ENCODE measurements at places on chromosomes 7 and 10. TPM values are rescaled to one million over a fixed set of nuclear protein-coding genes. Genes with fewer than 3 reads are reported as not detected.

KIN gene
- total RNA-seq = 16.3 TPM

ACHE gene
- 0.41 TPM for total RNA-seq

ZCCHC24 gene
- 1.7 TPM for total RNA-seq

GRCh38 chr7:139358541-139359365 lies 941 bp upstream of the LUC7L2 start:
- peak overlapping the region; percentile 97 for H3K27ac ChIP-seq
- H3K36me3 ChIP-seq = peaks cover 21% of the 10 kb centered on the region
- peak; percentile 47 for DNase-seq

DNA sequence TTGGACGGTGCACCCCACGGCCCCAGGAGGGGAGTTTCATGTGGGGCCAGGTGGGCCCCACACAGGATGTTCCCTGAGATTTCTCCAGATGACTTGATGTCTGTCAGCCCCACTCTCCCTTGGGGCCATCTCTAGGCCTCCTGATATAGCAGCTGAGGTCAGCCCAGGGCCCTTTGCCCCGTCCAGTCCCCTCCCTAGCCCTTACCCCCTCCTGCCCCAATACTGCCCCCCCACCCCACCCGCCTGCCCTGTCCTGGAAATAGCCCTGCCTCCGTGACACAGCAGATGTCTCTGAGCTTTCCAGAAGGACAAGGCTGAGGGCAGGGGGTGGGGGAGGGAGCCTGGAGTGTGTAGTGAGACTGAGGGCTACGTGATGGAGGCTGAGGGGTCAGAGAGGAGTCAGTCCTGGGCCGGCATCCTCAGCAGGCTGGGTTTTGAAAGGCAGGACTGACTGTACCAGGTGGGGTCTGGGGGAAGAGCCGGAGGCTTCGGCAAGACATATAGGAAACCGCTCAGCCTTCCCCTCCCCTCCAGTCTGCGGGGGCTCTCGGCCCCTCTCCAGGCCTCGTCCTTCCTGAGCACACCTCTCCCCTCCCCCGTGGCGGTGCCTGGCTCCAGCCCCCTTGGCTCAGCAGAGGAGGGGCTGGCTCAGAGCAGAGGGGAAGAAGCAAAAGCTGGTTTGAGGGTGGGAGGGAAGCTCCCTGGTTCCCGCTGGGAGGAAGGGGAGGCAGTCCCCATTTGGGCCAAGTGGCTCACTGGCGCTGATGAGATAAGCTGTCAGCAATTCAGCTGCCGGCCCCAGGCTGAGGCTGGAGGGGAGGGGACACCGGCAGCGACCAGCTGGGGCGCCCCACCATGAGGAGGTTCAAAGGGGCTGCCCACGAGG lies 2.0 kb downstream of the FLNC start:
- no peak for DNase-seq
- no peaks in the 10 kb centered on the region for H3K36me3 ChIP-seq
- H3K4me3 ChIP-seq = peak overlapping the region; percentile 15
- H3K27me3 ChIP-seq = peaks cover 45% of the 10 kb centered on the region
- no peak overlapping the region for H3K27ac ChIP-seq

MYOF gene
- 32.3 TPM for total RNA-seq

IDI2 gene
- not detected for total RNA-seq

DNA sequence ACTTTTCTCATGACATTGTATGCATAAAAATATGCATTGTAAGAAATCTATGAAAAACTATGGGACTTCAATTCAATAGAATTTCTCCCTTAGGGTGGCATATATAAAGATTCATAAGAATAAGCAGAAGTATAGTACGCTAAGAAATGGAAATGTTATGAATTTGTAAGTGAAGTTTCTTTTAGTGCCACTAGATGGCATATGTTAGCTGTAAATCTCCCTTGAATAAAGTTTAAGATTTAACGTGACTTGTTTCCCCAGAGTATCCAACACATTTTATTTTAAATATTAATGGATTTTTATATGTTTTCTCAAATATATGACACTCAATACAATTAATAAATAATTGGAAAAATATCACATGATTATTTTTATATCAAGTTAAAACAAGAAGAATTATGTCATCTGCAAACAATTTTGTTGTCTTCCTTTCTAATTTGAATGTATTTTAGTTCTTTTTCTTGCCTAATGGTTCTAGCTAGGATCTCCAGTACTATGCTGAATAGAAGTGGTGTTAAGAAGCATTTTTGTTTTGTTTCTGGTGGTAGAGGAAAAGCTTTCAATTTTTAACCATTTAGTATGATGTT lies 287.2 kb downstream of the HGF start:
- no peaks in the 10 kb centered on the region for H3K4me1 ChIP-seq
- no peaks in the 10 kb centered on the region for H3K36me3 ChIP-seq
- no peak overlapping the region for H3K27ac ChIP-seq
- no peak overlapping the region for H3K4me3 ChIP-seq
- DNase-seq = no peak

DNA sequence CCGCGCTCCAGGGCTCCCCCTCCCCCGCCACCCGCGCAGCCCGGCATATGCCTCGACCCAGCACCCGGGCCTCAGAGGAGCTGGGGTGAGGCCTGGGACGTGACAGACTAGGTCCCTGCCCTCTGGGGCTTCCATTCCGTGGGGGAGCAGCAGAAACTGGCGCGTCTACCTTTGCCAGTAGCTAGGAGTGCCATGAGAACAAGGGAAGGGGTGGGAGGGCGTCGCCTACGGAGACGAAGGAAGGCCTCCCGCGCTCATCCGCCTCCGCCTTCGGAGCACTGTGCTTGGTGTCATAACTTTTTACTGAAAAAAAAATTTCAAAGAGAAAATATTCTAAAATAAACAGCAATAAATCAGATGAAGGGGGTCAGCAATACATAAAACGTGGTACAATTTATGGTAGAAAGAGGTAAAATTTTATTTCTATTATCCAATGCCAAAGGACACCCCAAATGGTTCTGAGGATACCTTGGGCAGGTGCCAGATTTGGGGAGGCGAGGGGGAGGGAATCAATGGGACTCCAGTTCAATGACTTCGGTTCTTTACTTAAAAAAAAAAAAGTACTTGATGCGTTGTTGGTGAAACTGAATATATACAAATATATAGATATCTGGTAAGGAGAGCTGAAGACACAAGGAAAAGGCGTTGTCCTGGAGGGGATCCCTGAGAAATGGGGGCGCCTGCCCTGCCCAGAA lies 35.1 kb upstream of the GRID1 start:
- H3K27me3 ChIP-seq = no peaks in the 10 kb centered on the region
- H3K27ac ChIP-seq = peak overlapping the region; percentile 42
- peaks cover 16% of the 10 kb centered on the region for H3K4me1 ChIP-seq
- no peaks in the 10 kb centered on the region for H3K36me3 ChIP-seq
- DNase-seq = peak; percentile 32
- H3K4me3 ChIP-seq = peak overlapping the region; percentile 93

CLDN3 gene
- total RNA-seq = not detected

DNA sequence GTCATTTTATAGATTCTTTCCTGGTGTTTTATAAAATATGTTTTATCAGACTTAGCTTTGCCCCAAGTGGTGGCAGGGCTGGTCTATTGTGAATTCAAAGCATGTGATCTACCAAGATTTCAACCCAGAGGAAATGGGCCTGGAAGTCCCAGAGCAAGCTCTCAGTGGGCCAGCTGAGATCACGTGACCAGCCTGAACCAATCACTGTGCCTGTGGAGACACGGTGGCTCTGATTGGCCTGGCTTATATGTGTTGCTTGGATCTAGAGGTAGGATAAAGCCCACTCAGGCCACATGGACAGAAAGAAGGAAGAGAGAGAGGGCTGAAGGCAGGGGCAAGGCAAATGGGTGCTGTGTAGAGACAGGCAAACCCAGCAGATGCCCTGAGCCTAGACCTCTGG lies 65.5 kb upstream of the GATA3 start:
- no peak overlapping the region for H3K27ac ChIP-seq
- no peak for DNase-seq
- H3K36me3 ChIP-seq = no peaks in the 10 kb centered on the region
- no peaks in the 10 kb centered on the region for H3K4me1 ChIP-seq

TMEM176B gene
- total RNA-seq = not detected

DNA sequence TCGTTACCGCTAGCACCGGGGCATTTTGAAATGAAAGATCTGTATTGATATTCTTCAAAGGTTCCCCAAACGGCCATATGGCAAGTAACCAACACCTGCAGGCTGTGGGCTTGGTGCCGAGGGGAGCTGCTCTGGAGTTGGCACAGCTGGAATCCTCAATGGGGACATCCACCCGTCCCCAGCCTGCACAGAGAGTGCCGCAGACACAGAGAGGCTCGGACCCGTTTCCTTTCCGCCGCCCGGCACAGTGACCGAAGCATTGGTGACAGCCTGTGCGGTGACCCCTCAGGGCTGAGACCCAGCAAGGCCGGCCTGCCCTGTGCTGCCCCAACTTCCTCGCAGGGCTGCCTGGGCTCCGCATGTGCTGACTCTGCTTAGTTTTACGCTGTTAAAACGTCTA lies 4.5 kb downstream of the CFAP46 start:
- no peak overlapping the region for H3K27ac ChIP-seq
- H3K4me3 ChIP-seq = no peak overlapping the region
- peaks cover 42% of the 10 kb centered on the region for H3K27me3 ChIP-seq
- peaks cover 4% of the 10 kb centered on the region for H3K4me1 ChIP-seq

- H3K4me1 ChIP-seq = no peaks in the 10 kb centered on the region
- no peak overlapping the region for H3K27ac ChIP-seq
- H3K27me3 ChIP-seq = no peaks in the 10 kb centered on the region
- H3K36me3 ChIP-seq = no peaks in the 10 kb centered on the region
These were observed 54.8 kb upstream of the RAB11FIP2 start for GRCh38 chr10:118101501-118101900.

- DNase-seq = no peak
- H3K27ac ChIP-seq = peak overlapping the region; percentile 83
These were observed 179.2 kb downstream of the ST7 start for GRCh38 chr7:117132321-117133120.

- no peak for DNase-seq
- H3K27ac ChIP-seq = no peak overlapping the region
- H3K4me3 ChIP-seq = no peak overlapping the region
- no peaks in the 10 kb centered on the region for H3K36me3 ChIP-seq
- H3K4me1 ChIP-seq = no peaks in the 10 kb centered on the region
These were observed 195.5 kb upstream of the PHYHIPL start for GRCh38 chr10:58980826-58981415.

GRCh38 chr10:66834802-66835201 lies 91.0 kb upstream of the LRRTM3 start:
- no peak overlapping the region for H3K4me3 ChIP-seq
- DNase-seq = no peak
- no peak overlapping the region for H3K27ac ChIP-seq
- no peaks in the 10 kb centered on the region for H3K27me3 ChIP-seq
- H3K36me3 ChIP-seq = no peaks in the 10 kb centered on the region
- H3K4me1 ChIP-seq = no peaks in the 10 kb centered on the region

RHOBTB1 gene
- total RNA-seq = not detected

- no peak overlapping the region for H3K4me3 ChIP-seq
- DNase-seq = no peak
- no peaks in the 10 kb centered on the region for H3K4me1 ChIP-seq
- peaks cover 9% of the 10 kb centered on the region for H3K27me3 ChIP-seq
These were observed 17.0 kb upstream of the ADAM12 start for GRCh38 chr10:126405239-126405775.

GRCh38 chr7:84291756-84292155 lies 97.2 kb upstream of the SEMA3A start:
- no peak overlapping the region for H3K4me3 ChIP-seq
- no peaks in the 10 kb centered on the region for H3K4me1 ChIP-seq
- H3K27me3 ChIP-seq = no peaks in the 10 kb centered on the region
- H3K27ac ChIP-seq = no peak overlapping the region

- no peak overlapping the region for H3K4me3 ChIP-seq
- H3K4me1 ChIP-seq = peaks cover 7% of the 10 kb centered on the region
- H3K36me3 ChIP-seq = no peaks in the 10 kb centered on the region
- DNase-seq = no peak
- no peak overlapping the region for H3K27ac ChIP-seq
- H3K27me3 ChIP-seq = no peaks in the 10 kb centered on the region
These were observed 60.5 kb downstream of the SUFU start for GRCh38 chr10:102564209-102564834.

FEZF1 gene
- total RNA-seq = not detected

OPN4 gene
- total RNA-seq = not detected

PWWP2B gene
- total RNA-seq = 5.2 TPM

RBP4 gene
- not detected for total RNA-seq

- peak; percentile 41 for DNase-seq
- H3K27me3 ChIP-seq = no peaks in the 10 kb centered on the region
- H3K4me1 ChIP-seq = peaks cover 27% of the 10 kb centered on the region
- no peak overlapping the region for H3K4me3 ChIP-seq
- H3K36me3 ChIP-seq = no peaks in the 10 kb centered on the region
- H3K27ac ChIP-seq = peak overlapping the region; percentile 52
These were observed 290.3 kb downstream of the TNS3 start for GRCh38 chr7:47291461-47292081.

DNA sequence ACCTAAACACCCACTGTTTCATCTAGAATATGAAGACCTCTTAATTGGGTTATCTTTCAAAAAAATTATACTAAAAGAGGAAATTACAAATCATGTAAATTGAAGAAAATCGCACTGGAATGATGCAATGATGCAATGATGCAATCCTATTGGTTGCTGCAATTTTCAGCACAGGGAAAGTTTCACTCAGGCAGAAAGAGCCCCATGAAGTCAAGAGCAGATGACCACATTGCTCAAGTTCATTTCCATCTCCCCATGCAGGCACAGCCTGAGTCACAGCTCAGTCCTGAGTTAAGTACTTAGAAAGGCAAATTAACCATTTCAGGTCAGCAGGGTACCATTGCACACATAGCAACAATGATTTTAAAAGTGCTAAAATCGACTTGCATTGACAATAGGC lies 180.3 kb upstream of the MYO3A start:
- no peaks in the 10 kb centered on the region for H3K4me1 ChIP-seq
- H3K27me3 ChIP-seq = no peaks in the 10 kb centered on the region
- H3K36me3 ChIP-seq = no peaks in the 10 kb centered on the region
- H3K27ac ChIP-seq = no peak overlapping the region
- no peak overlapping the region for H3K4me3 ChIP-seq

GRCh38 chr10:84205049-84205852 lies 10.9 kb downstream of the CDHR1 start:
- peaks cover 9% of the 10 kb centered on the region for H3K27me3 ChIP-seq
- no peak overlapping the region for H3K27ac ChIP-seq
- H3K4me3 ChIP-seq = no peak overlapping the region
- H3K4me1 ChIP-seq = no peaks in the 10 kb centered on the region
- no peaks in the 10 kb centered on the region for H3K36me3 ChIP-seq
- DNase-seq = peak; percentile 74

DNA sequence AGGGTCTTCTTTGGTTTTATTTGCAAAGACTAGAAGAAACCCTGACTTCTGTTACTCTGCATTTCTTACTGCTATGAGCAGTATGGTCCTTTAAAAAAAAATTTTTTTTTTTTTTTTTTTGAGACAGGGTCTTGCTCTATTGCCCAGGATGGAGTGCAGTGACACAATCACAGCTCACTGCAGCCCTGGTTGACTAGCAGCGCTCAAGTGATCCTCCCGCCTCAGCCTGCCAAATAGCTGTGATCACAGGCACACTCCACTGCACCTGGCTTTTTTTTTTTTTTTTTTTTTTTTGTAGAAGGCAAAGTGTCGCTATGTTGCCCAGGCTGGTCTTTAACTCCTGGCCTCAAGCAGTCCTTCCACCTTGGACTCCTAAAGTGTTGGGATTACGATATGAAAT lies 17.4 kb downstream of the CNNM2 start:
- peaks cover 19% of the 10 kb centered on the region for H3K4me1 ChIP-seq
- peaks cover 1% of the 10 kb centered on the region for H3K36me3 ChIP-seq
- no peaks in the 10 kb centered on the region for H3K27me3 ChIP-seq
- H3K4me3 ChIP-seq = peak overlapping the region; percentile 61

GRCh38 chr10:79022565-79023230 lies 46.1 kb upstream of the ZMIZ1 start:
- H3K27me3 ChIP-seq = no peaks in the 10 kb centered on the region
- peak overlapping the region; percentile 21 for H3K4me3 ChIP-seq
- no peak for DNase-seq
- H3K27ac ChIP-seq = no peak overlapping the region
- peaks cover 23% of the 10 kb centered on the region for H3K4me1 ChIP-seq

All from activated T-cell treated with anti-CD3 and anti-CD28 coated beads, Interleukin-2, amount 50 U/mL, for 72 hours (primary cell).